ENCODE measurements at places on chromosomes 7 and 10. TPM values are rescaled to one million over a fixed set of nuclear protein-coding genes. Genes with fewer than 3 reads are reported as not detected.

Gene GHRHR
- not detected for total RNA-seq

Gene KIF11
- total RNA-seq: 1.3 TPM

Gene CYTH3
- total RNA-seq: 23.1 TPM

Gene FGFBP3
- 1.7 TPM for total RNA-seq

Gene XRCC2
- 0.25 TPM for total RNA-seq

Gene EBLN1
- not detected for total RNA-seq

Gene NAMPT
- total RNA-seq: 278 TPM

Gene HOXA2
- not detected for total RNA-seq

Gene TMEM270
- total RNA-seq: not detected

Gene CASTOR2
- 7.0 TPM for total RNA-seq

Gene FKBP6
- not detected for total RNA-seq

Gene NSUN5
- total RNA-seq: 31.4 TPM

Gene MCMBP
- 32.9 TPM for total RNA-seq

Gene HABP2
- not detected for total RNA-seq

Gene FAM25A
- not detected for total RNA-seq

Gene MRC1
- 0.39 TPM for total RNA-seq

Gene SPDYE16
- 0.91 TPM for total RNA-seq

Gene MET
- total RNA-seq: not detected

Gene NME8
- total RNA-seq: not detected

Gene MIOS
- 26.1 TPM for total RNA-seq

Gene WNT2
- total RNA-seq: not detected

Gene PPP1R3C
- total RNA-seq: not detected

Gene ADGRA1
- total RNA-seq: not detected

Gene AKR1C8
- 1.6 TPM for total RNA-seq

Gene WNT16
- not detected for total RNA-seq

Gene BCCIP
- 44.9 TPM for total RNA-seq

Gene ANXA8L1
- total RNA-seq: not detected

Gene PRPS1L1
- not detected for total RNA-seq

Gene IFT22
- total RNA-seq: 5.2 TPM

Gene C10orf105
- 0.31 TPM for total RNA-seq

Gene ETV1
- total RNA-seq: 0.55 TPM

Gene AVPI1
- total RNA-seq: 5.6 TPM

Gene OR2A7
- total RNA-seq: 6.5 TPM

Gene SFTPA1
- total RNA-seq: not detected

Gene CNTNAP2
- total RNA-seq: 0.37 TPM
